Stimulated activated CD8-positive, alpha-beta memory T cell treated with anti-CD3 and anti-CD28 coated beads, Interleukin-7, amount 100 ng/mL, for 1 hour (primary cell): ENCODE measurements at places on chromosomes 3 and 15.

DNA sequence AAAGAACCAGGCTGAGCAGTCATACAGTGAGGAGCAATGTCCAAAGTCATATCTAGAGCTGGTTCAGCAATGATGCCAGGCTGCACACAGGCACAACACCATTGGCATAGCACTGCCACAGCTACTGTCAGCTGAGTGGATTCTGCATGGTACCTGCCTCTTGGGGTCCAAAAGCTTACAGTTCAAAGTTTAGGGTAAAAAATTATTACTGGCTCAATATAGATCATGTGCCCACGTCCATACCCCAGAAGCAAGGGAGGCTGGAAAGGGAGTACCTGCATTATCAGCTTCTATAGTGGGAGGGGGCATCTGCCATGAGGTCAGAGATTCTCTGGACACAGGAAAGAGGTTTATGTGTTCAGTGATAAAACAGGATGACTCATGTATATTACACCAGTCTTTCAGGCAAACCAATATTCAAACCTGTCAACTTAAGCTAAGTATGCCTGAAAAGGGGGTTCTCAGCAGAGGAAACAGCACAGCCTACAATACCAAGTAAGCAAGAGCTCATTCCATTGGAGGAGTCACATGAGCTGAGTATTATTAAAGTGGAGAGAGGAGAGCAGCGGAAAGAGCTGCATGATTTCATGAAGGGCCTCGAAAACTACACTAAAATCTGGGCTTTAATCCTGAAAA is 99.0 kb downstream of the ANO10 start:
- no peak for DNase-seq

- no peak for DNase-seq
Measured at GRCh38 chr3:1843111-1843510, 255.6 kb upstream of the CNTN4 start.

GRCh38 chr15:29140475-29141307 is 128.9 kb downstream of the NSMCE3 start:
- DNase-seq: no peak

GRCh38 chr3:74447221-74447620 is 167.2 kb downstream of the CNTN3 start:
- no peak for DNase-seq

DNA sequence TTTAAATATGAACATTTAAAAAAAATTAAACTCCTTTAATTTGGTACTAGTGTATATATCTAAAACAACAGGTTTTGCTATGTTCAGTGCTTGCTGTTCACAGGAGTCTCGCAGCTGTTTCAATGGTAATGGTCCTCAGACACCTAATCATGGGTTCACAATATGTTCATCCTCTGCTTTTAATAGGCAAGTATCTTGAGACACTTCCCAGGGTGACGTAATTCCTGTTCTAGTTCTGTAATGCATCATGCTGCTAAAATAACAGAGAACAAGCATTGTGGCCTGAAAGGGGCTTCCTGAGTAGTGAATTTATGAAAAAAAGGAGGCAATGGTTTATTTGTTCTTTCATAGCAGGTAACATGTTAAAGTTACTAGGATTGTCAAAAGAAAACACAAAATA is 625.2 kb upstream of the GBE1 start:
- DNase-seq: no peak

DNA sequence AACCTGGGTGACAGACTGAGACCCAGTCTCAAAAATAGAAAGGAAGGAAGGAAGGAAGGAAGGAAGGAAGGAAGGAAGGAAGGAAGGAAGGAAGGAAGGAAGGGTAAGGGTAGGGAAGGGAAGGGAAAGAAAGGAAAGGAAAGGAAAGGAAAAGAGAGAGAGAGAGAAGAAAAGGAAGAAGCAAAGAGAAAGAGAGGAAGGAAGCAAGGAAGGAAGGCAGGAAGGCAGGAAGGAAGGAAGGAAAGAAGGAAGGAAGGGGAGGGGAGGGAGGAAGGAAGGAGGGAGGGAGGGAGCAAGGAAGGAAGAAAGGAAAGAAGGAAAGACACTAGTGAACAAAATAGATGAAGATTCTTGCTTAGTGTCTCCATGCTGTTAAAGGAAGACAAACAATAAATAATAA is 129.1 kb downstream of the SHQ1 start:
- DNase-seq: no peak

- DNase-seq: no peak
Measured at GRCh38 chr3:178705925-178706324, 169.7 kb downstream of the KCNMB2 start.

DNA sequence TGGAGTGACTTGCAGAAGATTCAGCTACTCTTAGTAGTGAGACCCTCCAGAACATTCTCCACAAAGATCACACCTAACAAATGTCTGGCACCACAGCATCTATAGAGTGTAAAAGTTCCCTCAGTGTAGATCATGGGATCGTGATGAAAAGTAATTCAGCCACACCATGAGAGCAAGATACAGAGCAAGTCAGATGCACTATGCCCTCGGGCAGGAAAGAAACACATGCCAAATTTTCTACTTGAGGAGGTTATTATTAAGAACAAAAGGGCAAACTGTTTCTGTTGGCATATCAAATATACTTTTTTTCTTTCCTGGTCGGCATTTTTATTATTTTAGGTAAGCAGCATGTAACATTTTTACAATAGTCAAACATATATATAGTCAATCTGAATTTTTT is 44.8 kb upstream of the SNTN start:
- DNase-seq: no peak

- DNase-seq: no peak
Measured at GRCh38 chr15:71294911-71295602, 179.8 kb downstream of the THSD4 start.

DNA sequence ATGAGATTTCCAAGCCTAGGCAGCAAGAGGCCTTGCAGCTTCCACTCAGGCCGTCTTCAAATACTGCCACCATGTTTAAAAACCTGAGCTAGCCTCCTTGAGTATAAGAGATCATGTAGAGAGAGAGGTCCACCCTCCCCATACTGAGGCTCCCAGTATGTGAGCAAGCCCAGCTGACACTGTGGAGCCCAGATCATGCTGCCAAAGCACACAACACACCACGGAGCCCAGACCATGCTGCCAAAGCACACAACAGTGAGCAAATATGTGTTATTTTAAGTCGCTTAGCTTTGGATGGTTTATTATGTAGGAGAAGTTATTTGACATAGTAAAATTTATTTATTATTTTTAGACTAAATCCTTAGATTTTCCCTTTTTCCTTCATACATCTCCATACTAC is 333.7 kb downstream of the CTNNB1 start:
- DNase-seq: no peak

DNA sequence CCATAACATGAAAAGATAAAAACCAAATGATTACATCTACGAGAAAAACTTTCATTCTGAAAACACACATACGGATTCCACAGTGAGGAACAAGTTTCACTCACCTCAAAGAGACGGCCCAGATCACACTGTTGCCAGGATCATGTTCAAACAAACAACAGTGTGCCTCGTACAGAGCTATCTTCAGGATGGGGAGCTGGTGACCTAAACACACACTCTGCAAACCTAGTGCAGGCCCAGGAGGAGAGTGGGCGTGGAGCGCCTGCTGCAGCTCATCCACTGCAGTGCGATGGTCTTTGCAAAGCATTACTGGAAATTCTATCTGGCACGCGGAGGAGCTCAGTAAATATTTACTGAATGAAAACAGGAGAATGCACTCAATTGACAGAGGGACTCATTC is 38.5 kb downstream of the TAMM41 start:
- no peak for DNase-seq

DNA sequence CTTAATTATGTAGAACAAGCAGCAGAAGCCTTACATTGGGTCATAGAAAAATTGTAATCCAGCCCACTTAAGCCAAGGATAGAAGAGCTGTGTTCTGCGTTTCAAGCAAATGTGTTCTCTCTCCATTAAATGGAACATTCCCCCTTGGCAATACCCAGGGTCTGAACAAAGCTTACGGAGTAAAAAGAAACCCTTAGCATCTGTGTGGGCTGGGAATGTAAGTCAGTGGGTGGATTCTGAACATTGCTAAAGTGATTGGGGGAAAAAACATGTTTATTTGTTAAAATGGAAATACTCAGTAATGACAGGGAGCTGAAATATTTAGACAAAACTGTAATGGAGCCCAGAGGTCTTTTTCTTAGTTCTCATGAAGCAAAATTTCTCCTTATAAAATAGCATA is 147.4 kb downstream of the DUT start:
- no peak for DNase-seq

GRCh38 chr15:38005953-38006808 is 71.7 kb downstream of the TMCO5A start:
- DNase-seq: no peak

- no peak for DNase-seq
Measured at GRCh38 chr15:64536244-64536836, 76.0 kb downstream of the ZNF609 start.

GRCh38 chr15:31427411-31427810 is 100.8 kb downstream of the KLF13 start:
- no peak for DNase-seq

DNA sequence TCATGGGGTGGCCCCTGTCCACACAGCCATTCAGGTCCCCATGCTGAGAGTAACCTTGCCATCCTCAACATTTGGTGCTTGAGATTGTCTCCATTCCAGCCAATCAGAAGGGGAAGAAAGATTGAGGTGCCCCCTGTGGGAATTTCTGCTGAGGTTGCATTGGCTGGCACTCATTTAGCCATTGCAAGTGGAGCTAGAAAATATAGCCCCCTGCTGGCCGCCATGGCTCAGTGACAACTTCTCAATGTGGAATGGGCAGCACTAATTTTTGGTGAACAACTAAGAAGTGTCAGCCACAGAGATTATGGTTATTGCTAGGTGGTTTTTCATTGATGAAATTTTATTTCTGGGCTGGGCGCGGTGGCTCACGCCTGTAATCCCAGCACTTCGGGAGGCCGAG is 22.0 kb downstream of the COL6A6 start:
- DNase-seq: no peak

- no peak for DNase-seq
Measured at GRCh38 chr3:61594964-61595285, 33.6 kb downstream of the PTPRG start.

DNA sequence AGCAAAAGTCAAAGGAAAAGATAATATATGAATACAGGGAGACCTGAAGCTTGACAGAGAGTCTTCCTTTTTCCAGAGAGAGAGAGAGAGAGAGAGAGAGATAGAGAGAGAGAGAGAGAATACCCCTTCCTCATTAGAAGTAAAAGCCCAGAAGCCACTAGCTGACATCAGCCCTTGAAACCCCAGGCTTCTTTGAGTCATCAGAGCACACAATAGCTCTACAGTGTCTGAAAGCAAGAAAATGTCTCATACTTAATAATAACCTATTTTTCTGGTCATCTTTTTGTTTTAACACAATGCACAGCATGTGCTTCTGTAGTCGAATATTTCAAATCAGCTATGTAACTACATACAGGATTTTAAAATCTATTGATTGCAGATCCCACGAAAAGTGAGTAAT is 109.2 kb upstream of the NANOGP8 start:
- no peak for DNase-seq

- DNase-seq: no peak
Measured at GRCh38 chr3:179149406-179149867, 1.3 kb downstream of the PIK3CA start.

GRCh38 chr3:55588146-55588765 is 101.2 kb upstream of the WNT5A start:
- no peak for DNase-seq

GRCh38 chr3:27568393-27568792 is 84.2 kb upstream of the SLC4A7 start:
- no peak for DNase-seq

- no peak for DNase-seq
Measured at GRCh38 chr3:64141476-64141875, 83.8 kb downstream of the PRICKLE2 start.

GRCh38 chr3:117515309-117515708 is 805.7 kb downstream of the TUSC7 start:
- DNase-seq: no peak

DNA sequence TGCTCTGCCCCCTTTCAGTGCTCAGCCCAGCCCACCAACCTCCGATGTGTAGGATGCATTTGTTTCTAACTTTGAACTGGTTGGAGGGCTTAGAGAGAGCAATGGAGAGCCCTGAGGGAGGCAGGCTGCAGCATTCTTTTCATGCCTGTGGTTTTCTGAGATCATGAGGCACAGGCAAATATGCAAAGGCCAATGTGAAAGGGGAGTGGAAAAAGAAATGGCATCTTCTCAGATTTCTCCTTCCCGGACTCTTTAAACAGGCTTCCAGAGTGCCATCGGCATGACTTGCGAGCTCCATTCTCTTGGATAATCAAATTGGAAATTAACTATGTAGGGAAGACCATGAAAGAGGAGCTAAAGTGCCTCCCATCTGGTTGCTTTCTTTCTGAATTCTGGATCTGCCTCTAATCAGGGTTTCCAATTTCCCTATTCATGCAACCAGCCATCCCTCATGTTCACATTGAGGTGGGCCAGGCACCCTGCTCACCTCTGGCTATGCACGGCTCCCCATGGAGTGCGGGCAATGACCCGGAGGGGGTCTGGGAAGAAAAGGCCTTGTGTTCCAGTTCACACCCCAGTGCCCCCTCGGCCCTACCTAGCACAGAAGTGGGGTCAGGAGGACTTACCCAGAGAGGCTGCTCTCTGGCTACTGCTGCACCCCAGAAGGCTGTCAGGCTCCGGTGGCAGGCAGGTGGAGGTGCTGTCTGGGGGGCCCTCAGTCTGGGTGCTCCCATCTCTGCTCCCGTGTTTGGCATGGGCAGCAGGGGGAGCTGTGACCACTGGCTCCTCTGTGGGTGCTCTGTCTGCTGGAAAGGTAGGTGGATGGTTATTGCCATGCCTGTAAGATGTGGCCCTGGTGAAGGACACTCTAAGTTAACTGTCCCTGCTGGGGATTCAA is 16.1 kb downstream of the AMOTL2 start:
- DNase-seq: no peak

DNA sequence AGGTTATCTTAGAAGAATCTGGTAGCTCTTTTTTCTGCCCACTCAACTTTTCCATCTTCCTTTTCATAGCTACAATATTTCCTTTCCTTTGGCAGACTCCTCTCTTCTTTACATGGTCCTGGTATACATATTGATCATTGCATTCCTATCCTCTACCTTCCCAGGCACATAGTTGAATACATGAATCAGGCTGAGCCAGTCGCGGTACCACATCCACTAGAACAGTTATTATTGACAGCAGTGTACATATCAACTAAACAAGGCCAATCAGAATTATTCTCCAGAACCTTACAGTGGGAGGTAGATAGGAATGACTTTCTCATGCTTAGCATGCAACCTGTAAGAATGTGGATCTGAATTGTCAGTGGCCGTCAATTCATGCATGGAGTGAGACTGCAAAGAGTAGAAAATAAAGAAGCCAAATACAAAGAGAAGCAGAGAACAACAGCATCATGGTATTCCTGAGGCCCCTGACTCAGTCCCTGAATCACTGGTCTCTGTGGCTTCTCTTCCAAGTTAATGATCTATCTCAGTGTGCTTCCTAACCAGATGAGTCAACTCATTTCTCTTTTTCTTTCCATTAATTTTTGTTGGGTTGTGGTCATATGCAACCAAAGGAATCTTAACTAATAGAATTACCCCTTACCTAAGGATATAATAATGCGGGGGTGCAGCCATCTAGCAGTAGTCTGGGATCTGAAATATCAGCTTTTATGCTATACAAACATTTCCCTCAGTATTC is 60.9 kb upstream of the DCBLD2 start:
- no peak for DNase-seq

GRCh38 chr3:31140470-31140869 is 246.0 kb upstream of the GADL1 start:
- no peak for DNase-seq
